ENCODE measurements at places on chromosomes 4 and X.

GRCh38 chr4:154707877-154708276 lies 35.9 kb upstream of the LRAT start:
- DNase-seq: no peak

GRCh38 chrX:118254611-118255010 lies 91.3 kb upstream of the WDR44 start:
- DNase-seq: no peak

- DNase-seq: no peak
These were observed 48.9 kb upstream of the MAMLD1 start for GRCh38 chrX:150314186-150314585.

- no peak for DNase-seq
These were observed 121.6 kb upstream of the FAT1 start for GRCh38 chr4:186845137-186845842.

DNA sequence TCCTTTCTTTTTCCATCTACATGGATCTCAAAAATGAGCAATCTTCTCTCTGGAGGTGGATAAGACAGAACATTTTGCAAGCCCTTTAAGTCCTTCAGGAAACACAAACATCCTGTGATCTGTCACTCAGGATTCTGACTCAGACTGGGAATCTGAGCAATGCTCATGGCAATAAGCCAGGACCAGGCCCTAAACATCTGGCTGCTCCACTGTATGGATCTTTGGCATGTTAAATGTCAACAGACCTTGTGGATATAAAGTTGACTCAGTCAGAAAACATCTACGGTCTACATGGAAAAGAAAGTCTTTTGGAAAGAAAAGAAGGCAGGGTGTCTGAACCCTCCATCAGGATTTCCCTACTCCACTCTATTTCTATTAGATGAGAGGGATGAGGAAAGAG lies 17.8 kb upstream of the CHIC2 start:
- DNase-seq: no peak

DNA sequence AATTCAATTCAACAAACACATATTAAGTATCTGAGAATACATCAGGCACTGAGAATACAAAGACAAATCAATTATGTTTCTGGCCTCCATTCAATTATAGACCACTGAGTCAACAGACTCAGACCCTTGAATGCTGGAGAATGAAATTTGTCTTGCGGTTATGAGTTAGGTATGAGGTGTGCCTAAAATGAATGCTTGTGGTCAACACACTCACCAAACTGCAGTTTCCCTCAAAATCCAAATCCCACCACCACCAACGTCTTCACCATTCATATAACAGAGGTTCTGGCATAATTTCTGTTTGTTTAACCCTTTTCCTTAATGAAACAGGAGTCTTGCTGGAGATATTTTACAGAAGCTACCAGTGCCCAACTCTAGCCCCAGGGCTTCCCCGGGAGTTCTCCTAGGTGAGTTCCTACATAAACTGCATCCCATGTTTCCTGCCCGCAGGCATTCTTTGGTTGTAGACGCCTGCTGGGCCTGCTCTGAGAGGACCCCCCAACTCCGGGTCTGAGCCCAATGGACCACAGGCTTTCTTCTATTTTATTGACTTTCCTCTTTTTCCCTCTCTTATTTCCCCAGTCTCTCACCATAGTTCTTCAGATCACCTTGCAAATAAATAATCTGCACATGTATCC lies 119.2 kb downstream of the DDX53 start:
- DNase-seq: no peak

GRCh38 chr4:123776267-123776666 lies 379.7 kb downstream of the SPRY1 start:
- DNase-seq: no peak

- DNase-seq: no peak
These were observed 36.5 kb upstream of the GNRHR start for GRCh38 chr4:67790721-67791120.

- no peak for DNase-seq
These were observed 42.7 kb upstream of the NKAP start for GRCh38 chrX:119986203-119986602.

GRCh38 chr4:40055511-40055862 lies 1.2 kb upstream of the N4BP2 start:
- no peak for DNase-seq

GRCh38 chrX:88903989-88904718 lies 157.1 kb downstream of the CPXCR1 start:
- DNase-seq: no peak

GRCh38 chrX:136529795-136530194 lies 2.2 kb upstream of the VGLL1 start:
- no peak for DNase-seq

GRCh38 chr4:3240936-3241522 lies 7.9 kb upstream of the MSANTD1 start:
- DNase-seq: no peak

DNA sequence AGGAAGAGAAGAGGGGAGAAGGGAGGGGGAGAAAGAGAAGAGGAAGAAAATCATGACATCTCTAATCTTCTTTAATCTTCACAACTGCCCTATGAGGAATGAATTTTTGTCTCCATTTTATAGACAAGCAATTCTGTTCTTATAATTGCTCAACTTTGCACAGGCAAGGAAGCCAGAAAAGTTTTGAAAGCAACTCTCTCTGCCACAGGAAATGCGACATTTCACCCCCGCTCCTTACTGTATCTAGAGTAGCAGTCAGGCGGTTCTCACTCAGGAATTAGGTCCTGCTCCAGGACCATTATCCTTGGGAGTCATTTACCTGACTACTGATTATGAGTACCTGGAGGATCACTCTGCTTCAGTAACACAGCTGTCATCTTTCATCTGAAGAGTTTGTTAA lies 69.2 kb upstream of the FAM9A start:
- DNase-seq: no peak

- DNase-seq: no peak
These were observed 128.7 kb downstream of the CCNB3 start for GRCh38 chrX:50333308-50333707.

DNA sequence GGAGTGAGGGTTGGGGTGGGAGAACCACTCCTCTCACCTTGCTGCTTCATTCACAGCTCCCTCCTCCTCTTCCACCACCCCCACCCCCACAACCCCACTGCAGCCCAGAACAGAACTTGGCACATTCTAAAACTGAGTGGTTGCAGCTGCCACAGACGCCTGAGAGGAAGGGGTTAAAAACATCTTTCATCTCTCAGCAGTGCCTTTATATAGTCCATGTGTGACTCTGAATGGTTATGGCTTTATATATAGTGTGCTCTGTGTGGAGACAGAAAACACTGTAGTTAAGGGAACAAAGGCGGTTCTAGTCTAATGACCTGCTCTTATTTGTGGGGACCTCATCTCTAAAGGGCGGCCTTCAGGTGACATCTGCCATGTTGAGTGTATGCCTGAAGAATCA lies 144.8 kb downstream of the BCOR start:
- DNase-seq: no peak

GRCh38 chrX:42832764-42833549 lies 55.0 kb upstream of the PPP1R2C start:
- no peak for DNase-seq

GRCh38 chrX:3299636-3300035 lies 46.8 kb downstream of the MXRA5 start:
- DNase-seq: no peak

DNA sequence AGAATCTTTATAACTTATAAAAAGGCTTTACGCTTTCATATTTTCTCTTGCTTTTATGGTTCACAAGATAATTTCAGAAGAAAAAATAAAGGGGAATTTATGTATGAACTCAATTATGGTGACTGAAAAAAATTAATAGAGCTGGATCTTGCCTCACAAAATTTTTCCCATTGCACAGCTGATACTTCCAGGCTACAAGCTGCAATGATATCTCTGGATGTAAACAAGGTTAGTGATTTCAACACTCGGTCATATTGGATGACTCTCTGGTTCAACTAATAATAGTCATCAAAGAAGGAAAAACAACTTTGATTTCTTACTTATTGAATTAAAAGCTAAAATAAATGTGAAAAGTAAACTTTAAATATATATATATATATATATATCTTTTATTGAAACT lies 868.0 kb downstream of the FAT4 start:
- DNase-seq: no peak

DNA sequence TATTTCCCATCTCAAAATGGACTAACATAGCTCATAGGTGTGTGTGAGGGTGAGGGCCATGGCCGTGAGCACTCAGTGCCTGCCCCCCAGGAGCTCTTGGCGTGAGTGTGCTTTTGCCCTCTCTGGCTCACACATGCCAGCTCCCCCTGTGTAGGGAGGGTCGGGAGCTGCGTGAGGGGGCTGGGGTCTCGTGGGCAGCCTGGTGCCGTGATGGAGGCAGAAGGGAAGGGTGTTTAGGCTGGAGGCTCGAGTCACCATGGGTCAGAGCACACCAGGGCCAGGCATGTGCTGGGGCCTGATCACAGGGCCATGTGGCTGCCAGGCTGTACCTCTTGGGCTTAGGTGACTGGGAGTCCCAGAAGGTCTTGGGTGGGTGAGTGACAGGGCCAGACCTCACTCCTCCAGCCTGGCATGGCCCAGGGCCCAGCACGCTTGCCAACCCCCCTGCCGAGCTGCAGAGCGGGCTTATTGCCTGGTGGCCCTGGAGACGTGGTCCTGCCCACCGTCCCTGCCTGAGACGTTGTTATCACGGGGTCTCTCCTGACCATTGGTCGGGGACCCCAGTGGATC lies 44.0 kb downstream of the ADRA2C start:
- DNase-seq: no peak

DNA sequence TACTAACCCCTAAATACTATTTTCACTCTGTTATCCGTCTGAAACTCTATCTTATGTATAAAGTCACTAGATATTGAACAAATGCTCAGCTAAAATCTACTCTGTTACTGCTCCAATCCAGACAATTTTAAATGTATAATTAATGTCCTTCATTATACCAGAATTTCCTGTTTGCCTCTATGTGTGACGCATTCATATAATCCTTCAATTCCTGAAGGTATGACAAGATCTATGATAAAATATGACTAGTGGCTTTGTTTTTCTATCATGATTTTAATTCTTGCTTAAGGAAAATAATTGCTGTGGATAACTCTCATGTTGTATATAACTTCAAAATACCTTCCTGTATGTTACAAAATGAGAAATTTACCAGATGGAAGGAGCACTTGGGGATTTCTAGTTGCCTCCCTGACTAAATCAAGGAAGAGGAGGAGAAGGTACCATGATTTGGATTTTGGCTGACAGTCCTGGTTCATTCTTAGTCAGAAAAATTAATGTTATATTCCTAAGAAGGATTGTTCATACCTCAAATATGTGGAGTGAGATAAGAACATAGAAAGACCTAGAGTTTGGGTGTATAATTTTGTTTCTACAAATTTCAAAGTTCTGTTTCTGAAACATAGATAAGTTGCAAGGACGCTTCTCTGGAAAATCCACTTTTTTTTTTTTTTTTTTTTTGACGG lies 4.9 kb downstream of the CXCL6 start:
- DNase-seq: no peak

GRCh38 chr4:95821867-95822266 lies 18.0 kb upstream of the PDHA2 start:
- DNase-seq: no peak

DNA sequence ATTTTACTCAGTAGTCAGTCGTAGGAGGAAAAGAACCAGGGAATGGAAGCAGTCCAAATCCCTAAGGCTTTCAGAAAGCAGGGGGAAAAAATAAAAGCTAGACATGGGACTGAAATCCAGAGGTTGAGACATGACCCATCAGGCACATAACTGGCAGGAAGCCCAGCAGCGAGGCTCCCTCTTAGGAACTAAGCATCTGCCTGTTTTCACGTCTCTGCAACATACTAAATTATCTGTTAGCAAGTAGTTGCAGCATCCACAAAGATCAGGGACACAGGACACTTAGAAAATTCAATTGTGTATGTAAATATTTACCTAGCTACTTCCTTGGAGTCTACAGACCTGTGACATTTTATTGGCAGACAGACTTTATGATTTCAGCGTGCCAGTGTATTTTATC lies 118.0 kb upstream of the EDNRA start:
- no peak for DNase-seq
